ENCODE measurements at places on chromosomes 16 and 17. TPM values are rescaled to one million over a fixed set of nuclear protein-coding genes. Genes with fewer than 3 reads are reported as not detected.

The GJD3 gene
- total RNA-seq = 0.34 TPM

The MMP28 gene
- 0.66 TPM for total RNA-seq

The GRAP gene
- total RNA-seq = 2.2 TPM

The CORO6 gene
- total RNA-seq = 710 TPM

GRCh38 chr17:82232322-82232820 is 3.5 kb downstream of the SLC16A3 start:
- DNase-seq = no peak

DNA sequence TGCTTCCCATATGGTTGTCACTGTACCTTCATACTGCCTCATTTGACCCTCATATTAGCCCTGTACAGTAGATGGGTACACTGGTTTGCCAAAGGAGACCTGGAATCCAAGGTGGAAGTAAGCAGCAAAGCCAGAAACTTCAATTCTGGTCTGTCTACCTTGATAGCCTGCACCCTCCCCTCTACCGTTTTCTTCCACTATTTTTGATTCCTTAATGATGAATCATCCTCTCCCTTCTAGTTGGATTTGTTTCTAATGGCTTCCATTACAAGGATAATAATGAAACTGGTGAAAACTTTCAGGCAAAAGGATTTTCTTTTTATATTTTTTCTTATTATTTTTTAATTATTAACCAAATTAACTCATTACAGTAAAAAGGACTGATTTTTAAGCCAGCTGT is 17.3 kb downstream of the TAC4 start:
- no peak for DNase-seq

- no peak for DNase-seq
Observed at GRCh38 chr16:51134876-51135275, 16.2 kb downstream of the SALL1 start.

GRCh38 chr16:51167170-51167895 is 16.3 kb upstream of the SALL1 start:
- no peak for DNase-seq

DNA sequence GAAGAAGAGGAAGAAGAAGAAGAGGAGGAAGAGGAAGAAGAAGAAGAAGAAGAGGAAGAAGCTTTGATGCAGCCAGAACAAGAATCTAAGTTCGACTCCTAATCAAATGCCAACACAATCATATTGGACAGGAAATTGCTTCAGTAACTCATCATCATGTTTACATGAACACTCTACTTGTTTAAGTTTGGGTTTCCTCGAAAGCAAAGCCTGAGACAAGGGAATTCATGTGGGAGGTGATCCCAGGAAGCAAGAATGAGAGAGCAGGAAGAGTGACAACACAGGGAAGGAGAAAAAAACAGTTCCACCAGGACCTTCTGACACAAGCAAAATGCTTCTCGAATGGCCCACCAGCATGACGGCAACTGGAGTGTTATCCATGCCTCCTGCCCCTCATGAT is 279.0 kb downstream of the PMP22 start:
- no peak for DNase-seq

- DNase-seq = no peak
Observed at GRCh38 chr17:11351479-11351878, 110.5 kb downstream of the SHISA6 start.

DNA sequence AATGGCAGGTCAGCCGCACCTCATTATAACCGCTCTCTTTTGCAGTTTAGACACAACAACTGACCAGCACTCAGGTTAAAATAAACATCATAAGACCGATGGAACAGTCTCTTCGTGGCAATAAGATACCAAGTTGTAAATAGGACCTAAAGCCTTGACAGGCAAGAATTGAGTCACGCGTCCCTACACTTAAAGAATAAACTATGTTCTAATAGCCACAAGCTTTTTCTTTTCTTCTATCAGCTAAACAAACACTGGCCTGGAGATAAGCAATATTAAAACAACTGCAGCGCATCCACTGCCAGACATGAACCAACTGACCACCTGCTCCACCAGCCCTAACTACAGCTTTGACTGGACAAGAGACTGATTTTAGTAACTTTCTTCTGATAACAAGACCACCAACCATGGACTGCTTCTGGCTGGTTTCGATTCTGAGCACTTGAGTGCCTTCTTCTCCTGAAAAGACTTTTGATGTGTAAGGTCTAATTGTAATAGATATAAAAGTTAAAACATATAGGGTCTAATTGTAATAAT is 17.5 kb downstream of the SLFN12L start:
- no peak for DNase-seq

DNA sequence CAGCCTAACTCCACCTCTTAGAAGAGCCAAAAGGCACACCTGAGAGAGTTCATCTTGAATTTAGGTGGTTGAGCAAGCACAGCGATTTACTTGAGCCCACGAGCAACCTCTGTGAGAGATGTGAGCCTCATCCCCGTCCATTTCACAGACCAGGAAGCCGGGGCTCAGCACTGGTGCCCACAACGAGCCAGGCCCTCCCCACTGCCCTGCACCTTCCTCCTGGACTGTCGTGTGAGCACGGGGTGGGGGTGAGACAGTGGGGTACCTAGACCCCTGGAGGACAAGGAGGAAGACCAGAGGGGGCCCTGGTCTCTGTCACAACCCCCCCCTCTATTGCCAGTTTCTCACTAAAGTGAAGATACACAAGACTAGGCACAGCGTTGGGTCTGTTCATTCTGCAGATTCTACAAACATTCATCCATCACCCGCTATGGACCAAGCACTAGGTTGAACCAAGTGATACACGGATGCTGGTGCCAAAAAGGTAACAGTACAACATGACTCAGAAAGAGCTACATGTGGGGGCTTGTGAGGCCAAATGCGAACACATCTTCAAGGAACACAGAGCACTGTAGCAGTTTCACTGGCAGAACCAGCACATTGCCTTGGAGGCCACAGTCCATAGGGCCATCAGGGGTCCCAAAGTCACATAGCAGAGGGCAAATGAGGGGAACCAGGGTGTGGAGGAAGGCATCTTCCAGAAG is 231.9 kb downstream of the PARN start:
- DNase-seq = no peak

DNA sequence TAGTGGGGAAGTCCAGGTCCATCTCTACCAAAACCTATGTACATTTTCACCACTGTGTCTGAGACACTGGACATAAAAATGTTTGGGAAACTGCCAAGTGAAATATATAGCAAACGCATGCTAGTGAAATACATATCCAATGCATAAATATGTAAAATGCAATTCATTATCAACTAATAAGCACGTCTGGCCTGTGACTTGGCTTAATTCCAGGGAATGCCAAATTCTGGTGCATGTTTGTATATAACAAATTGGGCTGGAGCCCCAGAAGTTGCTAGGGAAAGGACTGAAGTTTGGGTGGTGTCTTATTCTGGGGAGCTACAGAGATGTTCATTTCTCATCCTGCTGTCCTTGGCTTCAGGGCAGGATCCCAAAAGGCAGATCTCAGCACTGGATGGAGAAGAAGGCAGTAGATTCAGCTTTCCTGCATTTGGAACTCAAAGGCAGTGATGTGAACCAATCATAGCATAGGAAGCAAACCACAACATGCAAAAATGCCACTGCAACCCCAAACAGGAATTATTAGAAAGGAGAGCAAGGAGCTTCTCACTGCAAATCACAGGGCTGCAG is 184.3 kb downstream of the HS3ST3A1 start:
- DNase-seq = no peak

- no peak for DNase-seq
Observed at GRCh38 chr17:63306855-63307254, 139.3 kb downstream of the CYB561 start.
